ENCODE measurements at places on chromosomes 12 and 14.
A peak's percentile ranks its signal among the peaks of the same experiment; 100 is the strongest.

DNA sequence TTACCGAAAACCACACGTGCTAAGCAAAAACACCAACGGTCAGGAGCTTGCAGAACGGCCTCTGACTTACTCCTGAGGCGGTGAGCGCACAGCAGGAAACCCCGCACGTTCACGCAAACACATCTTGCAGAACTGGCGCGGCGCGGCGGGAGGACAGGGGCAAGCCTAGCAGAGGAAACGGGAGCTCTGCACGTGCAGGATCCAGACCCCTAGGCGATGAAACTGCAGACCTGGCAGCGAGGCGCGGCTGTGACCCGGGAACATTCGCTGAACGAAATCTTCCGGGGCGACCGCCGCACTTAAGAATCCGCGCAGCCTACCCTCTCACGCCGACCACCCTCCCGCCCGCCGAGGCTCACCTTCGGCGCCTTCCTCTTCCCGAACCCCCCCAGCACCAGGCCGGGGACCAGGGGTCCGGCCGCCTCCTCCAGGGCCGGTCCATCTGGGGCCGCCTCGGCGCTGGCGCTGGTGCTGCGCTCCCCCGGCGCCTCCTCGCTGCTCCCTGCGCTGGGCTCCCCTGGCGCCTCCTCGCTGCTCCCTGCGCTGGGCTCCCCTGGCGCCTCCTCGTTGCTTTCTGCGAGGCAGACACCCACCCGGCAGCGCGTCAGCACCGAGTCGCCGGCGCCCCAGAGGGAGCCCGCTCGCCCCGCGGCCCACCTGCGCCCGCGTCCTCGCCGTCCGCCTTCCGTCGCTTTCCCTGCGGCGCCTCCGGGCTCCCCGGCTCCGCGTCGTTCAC lies 615 bp downstream of the DDX51 start:
- DNase-seq: no peak

DNA sequence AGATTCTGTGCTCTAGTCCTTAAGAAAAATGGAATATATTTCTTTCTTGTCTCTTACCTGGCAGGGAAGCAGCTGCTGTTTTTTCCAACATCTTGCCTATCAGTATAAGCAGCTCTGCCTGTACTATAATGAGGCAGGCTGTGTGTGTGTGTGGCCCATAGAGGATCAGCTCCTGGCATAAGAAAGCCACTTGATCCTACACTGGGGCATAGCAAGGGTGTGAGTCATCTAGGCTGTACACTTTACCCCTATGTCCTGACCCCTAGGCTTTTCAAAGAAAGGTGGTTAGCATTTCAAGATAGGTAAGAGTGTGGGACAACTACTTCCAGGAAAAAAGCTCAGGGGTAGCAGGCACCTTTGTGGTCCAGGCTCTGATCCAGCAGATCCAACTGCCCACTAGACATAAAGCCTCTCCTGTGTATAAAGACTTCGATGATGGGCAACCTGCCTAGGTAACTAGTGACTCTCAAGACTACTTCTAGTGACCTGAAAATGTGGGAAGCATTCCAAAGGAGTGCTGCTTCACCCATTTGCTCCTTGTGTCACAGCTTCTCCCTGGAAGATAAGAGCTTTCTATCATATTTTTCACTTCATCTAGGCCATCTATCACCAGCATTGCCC lies 4.9 kb upstream of the SENP1 start:
- DNase-seq: no peak

DNA sequence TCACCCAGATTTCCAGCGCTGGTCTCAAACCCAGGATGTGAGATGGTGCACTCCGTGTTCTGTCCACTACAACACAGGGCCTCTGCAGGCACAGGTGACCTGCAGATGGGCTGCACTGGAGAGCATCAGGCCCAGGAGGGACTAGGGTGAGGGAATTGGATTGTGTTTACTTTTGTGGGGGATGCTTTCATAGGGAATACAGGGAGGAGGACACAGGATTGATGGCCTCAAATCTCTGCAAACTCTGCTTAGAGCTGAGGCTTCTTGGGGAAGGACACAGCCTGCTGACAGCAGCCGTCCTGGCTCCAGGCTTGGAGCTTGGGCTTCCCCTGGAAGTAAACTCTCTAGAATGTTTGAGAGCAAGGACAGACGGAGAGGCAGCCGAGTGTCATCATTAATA lies 57.1 kb downstream of the NTF3 start:
- DNase-seq: no peak

DNA sequence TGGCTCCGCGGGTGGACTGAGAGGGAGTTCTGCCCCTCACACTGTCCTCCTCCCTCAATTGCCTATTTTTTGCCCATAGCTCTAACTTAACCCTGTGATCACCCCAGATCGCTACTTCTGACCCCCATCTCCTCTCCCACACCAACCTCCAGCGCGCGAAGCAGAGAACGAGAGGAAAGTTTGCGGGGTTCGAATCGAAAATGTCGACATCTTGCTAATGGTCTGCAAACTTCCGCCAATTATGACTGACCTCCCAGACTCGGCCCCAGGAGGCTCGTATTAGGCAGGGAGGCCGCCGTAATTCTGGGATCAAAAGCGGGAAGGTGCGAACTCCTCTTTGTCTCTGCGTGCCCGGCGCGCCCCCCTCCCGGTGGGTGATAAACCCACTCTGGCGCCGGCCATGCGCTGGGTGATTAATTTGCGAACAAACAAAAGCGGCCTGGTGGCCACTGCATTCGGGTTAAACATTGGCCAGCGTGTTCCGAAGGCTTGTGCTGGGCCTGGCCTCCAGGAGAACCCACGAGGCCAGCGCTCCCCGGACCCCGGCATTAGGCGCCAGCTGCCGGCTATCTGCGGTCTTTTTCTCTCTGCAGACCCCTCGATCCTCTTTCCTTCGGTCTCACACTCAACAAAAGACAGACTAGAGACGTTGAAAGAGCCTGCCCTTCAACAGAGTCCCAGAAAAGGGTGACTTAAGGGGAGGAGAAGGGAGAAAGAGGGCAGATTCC lies 3.0 kb upstream of the TBX3 start:
- no peak for DNase-seq

- DNase-seq: no peak
These were observed 32.9 kb downstream of the CALM1 start for GRCh38 chr14:90429754-90430153.

GRCh38 chr14:83826838-83827237 lies 1703.1 kb upstream of the FLRT2 start:
- DNase-seq: no peak

DNA sequence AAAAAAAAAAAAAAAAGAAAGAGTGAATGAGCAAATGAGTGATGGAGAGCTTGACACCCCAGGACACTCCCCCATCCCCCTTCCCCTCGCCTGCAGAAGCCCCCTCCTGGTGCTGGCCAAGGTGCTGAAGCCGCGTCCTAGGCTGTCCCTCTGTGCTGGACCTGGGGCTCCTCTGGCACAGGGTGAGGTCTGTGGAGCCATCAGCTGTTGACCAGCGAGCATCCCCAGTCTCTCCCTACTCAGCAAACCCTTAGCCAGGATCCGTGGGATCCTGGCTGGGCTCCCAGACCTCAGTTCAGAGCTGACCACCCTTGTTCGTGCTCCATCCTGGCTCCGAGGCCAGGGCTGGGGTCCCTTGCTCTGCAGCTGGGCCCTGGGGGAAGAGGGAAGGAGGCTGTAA lies 5.4 kb upstream of the KIF26A start:
- no peak for DNase-seq

DNA sequence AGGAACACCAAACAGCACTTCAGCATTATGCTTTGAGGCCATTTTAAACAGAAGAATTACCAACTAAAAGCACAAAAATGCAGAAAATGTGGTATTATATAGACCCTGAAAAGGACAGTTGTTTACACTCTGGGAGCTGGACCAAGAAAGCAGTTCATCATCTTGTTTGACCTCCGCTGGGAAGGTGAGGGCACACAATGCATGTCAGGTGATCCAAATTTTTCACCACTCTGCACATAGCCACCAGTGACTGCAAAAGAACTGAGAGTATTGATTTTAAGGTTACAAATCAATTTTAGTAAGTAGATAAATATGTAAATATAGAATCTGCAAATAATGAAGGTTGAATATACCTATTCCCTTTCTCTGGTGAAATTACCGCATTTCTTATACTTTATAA lies 119.6 kb downstream of the SLC16A7 start:
- DNase-seq: no peak

- DNase-seq: no peak
These were observed 23.2 kb upstream of the CCNT1 start for GRCh38 chr12:48739618-48740269.

GRCh38 chr12:75315518-75315917 lies 14.6 kb downstream of the CAPS2 start:
- DNase-seq: no peak

DNA sequence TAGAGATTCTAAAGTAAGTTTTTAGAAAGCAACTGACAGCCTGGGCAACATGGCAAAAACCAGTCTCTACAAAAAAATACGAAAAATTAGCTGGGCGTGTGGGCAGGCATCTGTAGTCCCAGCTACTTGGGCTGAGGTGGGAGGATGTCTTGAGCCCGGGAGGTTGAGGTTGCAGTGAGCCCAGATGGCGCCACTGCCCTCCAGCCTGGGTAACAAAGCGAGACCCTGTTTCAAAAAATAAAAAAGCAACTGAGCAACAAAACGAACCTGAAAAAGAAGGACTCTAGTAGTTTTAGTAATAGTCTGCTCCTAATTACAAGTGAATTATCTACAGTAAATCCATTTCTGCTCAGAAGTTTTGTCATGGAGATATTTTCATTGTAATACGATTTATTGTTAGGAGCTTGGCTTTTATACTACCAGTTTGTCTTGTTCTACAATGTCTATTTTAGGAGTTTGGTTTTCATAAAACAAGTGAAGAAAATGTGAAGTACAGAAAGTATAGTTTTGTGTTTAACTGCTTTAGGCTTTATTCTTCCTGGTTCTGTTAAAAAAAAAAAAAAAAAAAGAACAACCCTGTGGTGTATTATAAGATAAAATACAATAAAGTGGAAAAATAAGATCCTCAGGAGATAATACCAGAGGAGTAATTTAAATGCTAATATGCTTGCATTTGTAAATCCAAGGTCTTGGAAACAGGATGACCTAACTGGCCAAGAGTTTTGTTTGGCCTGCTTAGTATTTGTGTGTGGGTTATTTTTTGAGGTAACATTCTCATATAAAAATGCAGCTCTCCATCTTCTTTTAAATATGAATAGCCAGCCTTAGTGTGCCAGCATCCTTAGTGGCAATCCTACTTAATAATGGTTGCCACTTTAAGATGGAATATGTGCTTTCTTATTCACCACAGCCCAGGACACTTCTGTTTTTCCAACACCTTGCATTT lies 2.8 kb downstream of the TMX1 start:
- DNase-seq: peak; percentile 30

All from activated CD4-positive, alpha-beta T cell treated with anti-CD3 and anti-CD28 coated beads, Interleukin-10, Interleukin-2, amounts not matched to agents 100 ng/mL and 50 ng/mL, durations not matched to agents 16 hours and 8 hours (primary cell).